ENCODE measurements at places on chromosomes 5 and 9.
A peak's percentile ranks its signal among the peaks of the same experiment; 100 is the strongest.

- DNase-seq = no peak
These were observed 11.5 kb downstream of the NACC2 start for GRCh38 chr9:136083558-136084062.

GRCh38 chr9:20623748-20624124 is 1.4 kb upstream of the MLLT3 start:
- no peak for DNase-seq

- no peak for DNase-seq
These were observed 31.3 kb downstream of the TSPAN17 start for GRCh38 chr5:176678584-176678983.

DNA sequence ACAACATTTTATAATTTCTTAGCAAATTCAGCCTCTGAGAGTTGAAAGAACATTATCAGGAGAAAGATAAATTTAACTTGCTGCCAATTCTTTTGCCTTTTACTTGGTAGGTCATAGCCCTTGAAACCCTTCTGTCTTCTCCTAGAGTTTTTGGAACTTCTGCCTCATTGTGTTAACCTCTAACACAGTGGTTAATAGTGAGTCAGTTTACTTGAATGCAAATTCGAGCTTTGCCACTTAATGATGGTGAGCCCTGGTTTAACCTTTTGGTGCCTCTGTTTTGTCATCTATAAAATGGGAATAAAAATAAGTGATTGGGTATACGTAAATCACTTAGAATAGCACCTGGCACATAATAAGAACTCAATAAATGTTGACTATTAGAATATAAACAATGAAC is 1.8 kb upstream of the INIP start:
- no peak for DNase-seq

GRCh38 chr9:126533926-126534310 is 79.8 kb upstream of the LMX1B start:
- no peak for DNase-seq

DNA sequence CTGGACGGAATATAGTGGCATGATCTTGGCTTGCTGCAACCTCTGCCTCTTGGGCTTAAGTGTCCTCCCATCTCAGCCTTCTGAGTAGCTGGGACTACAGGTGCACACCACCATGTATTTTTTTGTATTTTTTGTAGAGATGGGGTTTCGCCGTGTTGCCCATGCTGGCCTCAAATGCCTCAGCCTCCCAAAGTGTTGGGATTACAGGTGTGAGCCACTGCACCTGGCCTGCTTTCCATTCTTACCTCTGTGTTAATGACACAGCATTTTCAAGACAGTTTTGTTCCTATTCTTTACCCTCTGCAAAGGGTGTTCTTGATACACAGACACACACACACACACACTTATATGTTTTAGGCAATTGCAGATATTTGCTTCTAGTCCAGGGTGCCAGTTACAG is 113.3 kb downstream of the LRRC70 start:
- DNase-seq = no peak

DNA sequence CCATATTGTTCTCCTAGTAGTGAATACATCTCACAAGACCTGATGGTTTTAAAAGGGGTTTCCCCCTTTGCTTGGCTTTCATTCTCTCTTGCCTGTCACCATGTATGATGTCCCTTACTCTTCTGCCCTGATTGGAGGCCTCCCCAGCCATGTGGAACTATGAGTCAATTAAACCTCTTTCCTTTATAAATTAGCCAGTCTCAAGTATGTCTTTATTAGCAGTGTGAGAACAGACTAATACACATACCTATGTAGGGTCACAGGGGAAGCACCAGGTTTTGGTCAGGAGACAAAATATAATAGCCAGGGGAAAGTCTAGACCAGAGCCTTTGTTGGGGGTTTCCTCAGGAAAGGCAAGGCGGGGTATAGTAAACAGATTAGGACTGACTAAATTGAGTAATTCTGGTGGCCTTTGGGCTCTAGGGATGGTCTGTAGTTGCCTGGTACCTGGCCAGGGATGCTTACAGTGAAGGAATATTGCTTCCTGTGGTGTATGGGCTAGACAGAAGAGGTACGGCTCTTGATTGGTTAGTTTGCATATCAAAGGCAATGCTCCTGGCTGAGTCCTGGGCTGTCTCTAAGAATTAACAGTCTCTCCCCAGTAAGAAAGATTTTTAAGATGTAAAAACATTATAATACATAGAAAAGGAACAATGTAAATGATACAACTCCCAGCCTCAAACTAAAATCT is 254.5 kb downstream of the ELAVL2 start:
- DNase-seq = no peak

DNA sequence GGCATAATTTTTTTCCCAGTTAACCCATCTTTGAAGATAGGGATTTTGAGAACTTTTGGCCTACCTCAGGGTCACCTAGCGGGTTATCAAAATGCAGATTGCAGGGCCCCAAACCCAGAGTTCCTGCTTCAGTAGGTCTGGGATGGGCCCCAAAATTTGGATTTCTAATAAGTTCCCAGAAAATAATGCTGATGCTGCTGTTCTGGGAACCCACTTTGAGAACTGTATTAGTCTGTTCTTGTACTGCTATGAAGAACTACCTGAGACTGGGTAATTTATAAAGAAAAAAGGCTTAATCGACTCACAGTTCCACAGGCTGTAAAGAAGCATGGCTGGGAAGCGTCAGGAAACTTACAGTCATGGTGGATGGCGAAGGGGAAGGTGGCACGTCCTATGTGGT is 182.2 kb upstream of the DMRT1 start:
- no peak for DNase-seq

DNA sequence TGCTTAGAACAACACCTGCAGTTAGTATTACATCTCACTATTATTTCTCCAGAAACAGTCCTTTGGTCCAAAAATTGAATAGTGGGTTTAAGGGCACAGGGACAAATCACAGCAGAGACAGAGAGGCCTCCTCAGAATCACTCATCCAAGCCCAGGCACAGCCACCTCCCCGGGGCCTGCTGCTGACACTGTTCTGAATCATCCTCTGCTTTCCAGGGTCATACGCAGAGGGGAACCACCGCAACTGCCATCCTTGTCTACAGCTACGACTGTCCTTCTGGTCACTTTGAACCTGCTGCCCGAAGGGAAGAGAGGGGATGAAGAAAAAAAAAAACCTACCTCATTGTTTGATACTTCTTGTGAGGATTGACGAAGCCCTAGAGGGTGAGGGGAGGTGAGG is 35.3 kb upstream of the MAN2A1 start:
- DNase-seq = no peak

- DNase-seq = no peak
These were observed 11.1 kb downstream of the LCP2 start for GRCh38 chr5:170286386-170286925.

DNA sequence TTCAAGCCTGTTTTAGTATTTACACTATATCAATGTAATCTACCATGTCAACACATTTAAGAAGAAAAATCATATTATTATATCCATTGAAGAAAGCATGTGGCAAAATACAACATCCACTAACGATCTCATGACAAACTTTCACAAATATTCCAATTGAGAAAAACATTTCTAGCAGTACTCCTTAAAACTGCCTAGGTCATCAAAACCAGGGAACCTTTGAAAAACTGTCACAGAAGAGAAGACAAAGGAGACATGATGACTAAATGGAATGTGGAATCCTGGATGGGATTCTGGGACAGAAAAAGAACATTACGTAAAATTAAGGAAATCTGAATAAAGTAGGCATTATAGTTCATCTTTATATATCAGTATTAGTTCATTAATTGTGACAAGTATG is 1091.3 kb upstream of the CDH6 start:
- no peak for DNase-seq

- DNase-seq = no peak
These were observed 66.7 kb downstream of the PSD2 start for GRCh38 chr5:139862313-139862712.

DNA sequence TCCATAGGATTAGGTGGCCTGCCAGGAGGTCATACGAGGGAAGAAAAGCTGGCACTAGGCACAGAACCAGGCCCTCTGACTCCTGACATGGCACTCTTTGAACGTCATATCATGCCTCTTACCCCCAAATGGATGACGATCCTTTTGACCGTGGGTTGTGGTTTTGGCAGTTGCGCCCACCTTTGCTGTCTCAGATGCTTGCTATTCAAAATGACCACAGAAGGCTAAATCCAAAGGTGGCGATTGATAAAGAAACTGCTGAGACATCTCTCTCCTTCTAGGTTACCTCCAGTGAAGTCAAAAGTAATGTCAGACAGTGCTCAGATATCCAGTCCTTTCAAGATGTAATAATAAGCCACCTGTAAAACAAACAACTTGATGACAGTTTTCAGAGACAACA is 385.0 kb downstream of the EFNA5 start:
- no peak for DNase-seq

DNA sequence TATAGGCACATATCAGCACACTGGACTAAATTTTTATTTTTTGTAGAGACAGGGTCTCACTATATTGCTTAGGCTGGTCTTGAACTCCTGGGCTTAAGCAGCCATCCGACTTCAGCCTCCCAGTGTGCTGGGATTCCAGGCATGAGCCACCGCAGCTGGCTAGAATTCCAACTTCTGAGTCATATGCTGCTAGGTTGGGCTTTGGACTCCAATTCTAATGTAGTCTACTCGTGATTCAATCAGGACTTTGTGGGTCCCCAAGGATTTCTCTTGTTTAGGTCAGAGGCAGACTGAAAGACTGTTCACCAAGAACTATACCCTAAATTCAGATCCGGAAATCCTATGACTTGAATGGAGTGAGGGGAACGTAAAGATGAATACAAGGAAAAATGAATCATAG is 68.2 kb upstream of the CHD1 start:
- no peak for DNase-seq

GRCh38 chr9:121055642-121056143 is 5.6 kb upstream of the C5 start:
- DNase-seq = peak; percentile 68

GRCh38 chr9:129617167-129617566 is 3.7 kb downstream of the C9orf50 start:
- no peak for DNase-seq

GRCh38 chr9:28120626-28121025 is 547.3 kb upstream of the C9orf72 start:
- no peak for DNase-seq

- no peak for DNase-seq
These were observed 5.1 kb downstream of the MRPS2 start for GRCh38 chr9:135505406-135506187.

DNA sequence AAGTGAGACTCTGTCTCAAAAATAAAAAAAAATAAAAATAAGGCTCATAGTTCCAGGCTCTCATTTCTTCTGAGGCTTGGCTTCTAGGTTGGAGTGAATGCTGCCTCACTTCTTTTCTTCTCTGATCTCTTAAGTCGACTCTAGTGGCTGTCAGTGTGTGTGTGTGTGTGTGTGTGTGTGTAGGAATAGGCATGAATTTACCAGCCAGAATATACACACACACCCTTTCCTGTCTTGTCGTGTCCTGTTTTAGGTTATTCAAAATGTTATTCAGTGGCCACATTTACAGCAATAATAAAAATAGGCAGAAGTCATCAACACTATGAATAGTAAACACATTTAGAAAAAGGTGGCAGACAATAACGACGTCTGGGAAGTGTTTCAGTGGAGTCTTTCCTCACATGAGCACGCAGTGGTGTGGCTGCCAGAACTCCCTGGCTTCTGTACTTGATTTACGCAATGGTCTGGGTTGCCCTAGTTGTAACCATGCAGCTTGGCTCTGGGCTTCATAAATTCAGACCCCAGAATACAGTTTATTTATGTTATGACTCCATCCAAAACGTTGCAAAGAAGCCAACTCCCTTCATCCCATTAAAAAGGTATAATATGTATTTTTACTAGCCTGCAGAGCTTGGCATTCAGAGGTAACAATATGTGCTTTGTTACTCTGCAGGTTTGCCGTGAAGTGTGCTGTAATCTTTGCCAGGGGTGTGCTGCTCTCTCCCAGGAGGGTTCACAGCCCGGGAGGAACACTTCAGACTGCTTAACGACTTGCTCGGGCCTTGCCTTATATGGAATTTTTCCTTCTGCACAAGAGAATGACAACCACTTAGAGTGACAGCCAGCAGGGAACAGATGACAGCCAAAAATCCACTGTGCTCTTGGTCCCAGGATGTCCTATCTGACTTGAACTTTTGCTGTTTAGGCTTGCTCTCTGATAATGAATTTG is 34.4 kb upstream of the PALM2AKAP2 start:
- DNase-seq = no peak

- no peak for DNase-seq
These were observed 359.1 kb downstream of the ARHGEF28 start for GRCh38 chr5:73985145-73985544.

GRCh38 chr9:135565141-135565628 is 3.6 kb downstream of the PAEP start:
- DNase-seq = no peak

DNA sequence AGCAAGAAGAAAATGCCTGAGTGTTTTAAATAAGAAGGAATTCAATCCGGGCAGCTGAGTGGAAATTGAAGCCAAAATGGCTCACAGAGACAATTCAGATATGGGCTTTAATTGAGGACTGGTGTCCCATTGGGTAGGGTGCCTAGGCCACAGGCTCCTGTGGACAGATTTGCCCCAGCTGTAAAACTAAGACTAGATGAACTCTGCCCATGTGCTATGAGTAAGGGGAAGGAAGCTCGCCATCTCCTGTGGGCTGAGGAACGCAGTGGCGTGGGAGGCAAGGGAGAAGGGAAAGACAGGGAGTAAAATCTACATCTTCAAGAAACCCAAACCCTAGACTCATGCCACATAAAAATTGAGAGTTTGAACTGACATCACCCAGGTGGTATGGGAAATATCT is 66.1 kb downstream of the KLHL3 start:
- DNase-seq = no peak
